Fibroblast of upper back skin (primary cell): ENCODE measurements at places on chromosomes 5 and 9.

- DNase-seq = peak; percentile 4
Measured at GRCh38 chr9:32783168-32783891, at the start of gene TMEM215. TMEM215 (plus strand) TSS chr9:32783540; CDS start chr9:32784184, 644 bp downstream.

- DNase-seq = no peak
Measured at GRCh38 chr9:18761742-18762300, 271.2 kb downstream of the SAXO1 start.

DNA sequence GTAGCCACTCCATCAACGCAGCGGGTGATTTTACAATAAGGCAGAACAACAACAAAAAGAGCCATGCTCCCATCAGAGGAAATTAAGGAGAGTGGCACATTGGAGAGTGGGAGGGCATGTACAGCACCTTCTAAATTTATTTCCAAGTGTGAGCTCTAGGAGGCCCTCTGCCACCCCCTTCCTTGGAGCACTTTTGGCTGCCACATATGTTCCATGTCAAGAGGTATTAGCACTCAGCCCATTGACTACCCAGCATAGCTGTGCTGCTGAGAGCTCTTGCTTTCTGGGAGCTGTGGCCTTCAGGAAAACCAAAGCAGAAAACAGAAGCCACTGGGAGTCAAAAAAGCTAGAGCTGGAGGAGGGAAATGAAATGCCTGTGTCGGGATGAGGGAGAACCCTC, 200.2 kb upstream of the PANK3 start:
- DNase-seq = no peak

DNA sequence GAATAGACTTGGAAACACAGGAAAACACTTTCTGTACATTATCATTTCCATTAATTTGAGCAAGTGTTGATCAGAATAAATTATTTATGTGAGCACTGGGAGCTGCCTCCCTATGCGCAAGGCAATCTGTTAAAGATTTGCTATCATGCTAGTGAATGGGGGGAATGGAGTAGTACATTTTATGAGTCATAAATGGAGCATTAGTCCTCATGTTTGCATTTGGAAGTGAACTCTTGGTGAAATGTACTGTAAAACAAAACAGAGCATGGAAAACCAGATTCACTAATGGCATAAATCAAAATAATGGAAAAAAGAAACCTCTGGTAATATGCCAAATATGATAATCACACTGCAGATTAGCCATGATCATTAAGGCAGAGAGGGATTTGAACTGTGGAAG, 40.5 kb upstream of the TMC1 start:
- peak; percentile 75 for DNase-seq

DNA sequence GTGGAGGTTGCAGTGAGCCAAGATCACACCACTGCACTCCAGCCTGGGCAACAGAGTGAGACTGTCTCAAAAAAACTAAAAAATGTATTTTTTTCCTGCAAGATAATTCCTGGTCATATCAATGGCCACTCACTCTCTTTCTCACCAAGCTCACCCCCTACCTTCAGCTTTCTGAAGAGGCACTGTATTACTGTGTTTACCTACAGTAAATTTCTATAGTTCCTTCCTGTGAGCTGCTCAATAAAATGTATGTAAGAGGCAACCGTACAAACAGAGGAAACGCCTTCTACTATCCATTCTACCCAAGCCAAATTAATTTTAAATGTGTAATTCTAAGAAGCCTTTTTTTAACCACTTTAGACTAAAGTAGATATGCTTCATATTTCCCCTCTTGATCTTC, 929.3 kb upstream of the DMAC1 start:
- no peak for DNase-seq

- no peak for DNase-seq
Measured at GRCh38 chr9:19199012-19199411, 31.5 kb upstream of the DENND4C start.

DNA sequence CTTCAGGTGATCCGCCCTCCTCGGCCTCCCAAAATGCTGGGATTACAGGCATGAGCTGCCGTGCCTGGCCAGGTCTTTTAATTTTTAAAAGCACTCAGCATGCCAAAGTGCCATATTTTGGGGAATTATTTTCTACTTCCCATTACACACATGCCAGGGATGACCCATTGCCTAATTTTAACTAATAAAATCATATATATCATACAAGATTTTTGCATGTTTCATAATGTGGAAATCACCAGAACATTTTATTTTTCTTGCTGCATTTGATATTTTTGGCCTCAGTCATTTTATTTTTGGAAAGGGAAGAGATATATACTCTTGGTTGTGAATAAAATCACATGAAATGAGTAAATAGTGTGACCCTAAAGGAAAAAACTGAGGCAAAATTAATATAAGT, 45.3 kb upstream of the TENT2 start:
- no peak for DNase-seq

DNA sequence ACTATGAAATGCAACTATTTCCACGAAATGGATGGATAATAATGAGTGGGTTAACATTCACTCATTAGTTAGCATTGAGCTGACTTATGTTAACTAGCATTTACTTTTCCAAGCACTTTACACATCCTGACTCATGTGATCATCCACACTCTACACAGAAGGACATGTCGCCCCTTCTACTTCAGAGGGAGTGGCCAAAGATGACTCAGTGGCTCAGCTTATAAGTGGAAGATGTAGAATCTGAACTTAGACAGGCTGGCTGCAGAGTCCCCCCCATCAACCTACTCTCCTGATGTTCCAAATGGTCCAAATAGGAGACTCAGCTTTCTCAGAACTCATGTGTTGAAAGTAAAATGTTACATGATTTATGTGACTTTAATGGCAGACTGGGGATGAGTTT, 146.0 kb downstream of the ADCY2 start:
- no peak for DNase-seq

- no peak for DNase-seq
Measured at GRCh38 chr9:137486141-137486490, 27.0 kb upstream of the NSMF start.

- peak; percentile 19 for DNase-seq
Measured at GRCh38 chr9:107000218-107000617, 137.3 kb downstream of the ZNF462 start.

DNA sequence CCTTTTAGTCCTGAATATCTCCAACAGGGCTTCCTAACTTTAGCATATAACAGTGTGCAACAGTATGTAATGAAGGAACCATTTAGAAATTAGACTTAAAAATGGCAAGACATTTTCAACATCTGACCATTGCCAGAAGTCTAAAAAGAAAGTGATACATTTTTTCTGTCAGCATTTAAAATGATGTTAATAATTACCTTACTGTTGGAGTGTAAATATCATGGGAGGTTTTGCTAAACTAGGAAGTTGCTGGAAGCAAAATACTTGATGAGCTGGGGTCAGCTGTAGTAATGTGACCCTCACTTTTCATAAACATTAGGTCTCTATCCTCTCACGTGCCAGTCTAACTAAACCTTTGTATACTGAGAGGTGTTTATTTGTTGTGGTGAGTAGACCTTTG, 68.8 kb downstream of the NTRK2 start:
- DNase-seq = no peak

DNA sequence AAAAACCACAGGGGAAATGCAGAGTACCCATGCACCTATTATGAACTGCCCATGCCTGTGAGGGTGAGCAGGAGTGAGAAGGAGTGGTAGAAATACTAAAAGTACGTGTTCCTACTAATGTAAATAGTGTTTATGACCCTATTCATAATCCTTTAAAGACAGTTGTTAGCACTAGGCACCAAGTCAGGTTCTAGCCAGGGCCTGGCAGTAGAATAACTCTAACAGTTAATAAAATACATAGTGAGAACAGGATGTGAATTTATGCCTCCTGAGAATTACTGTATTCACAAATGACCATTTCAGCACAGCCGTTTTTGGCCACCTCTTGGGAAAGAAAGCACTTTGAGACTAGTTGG, 103.2 kb upstream of the TARS1 start:
- DNase-seq = peak; percentile 18
